ENCODE measurements at places on chromosomes 3 and 15.
A peak's percentile ranks its signal among the peaks of the same experiment; 100 is the strongest.

DNA sequence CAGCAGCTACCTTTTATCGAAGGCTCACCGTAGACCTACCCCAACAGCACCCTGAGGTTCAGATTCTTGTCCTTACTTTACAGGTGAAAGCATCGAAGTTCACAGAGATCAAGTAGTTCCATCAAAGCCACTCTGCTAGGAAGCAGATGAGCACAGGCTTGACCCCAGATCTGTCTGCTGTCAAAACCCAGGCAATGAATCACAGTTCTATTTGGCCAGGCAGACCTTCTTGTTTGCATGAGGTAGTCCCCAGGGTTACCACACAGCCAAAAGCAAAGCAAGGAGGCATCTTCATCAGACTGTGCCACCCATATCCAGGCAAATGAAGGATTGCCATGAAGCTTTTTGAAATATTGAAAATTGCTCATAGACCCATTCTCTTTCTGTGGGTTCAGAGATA lies 33.0 kb downstream of the HES1 start:
- no peak overlapping the region for H3K27ac ChIP-seq
- H3K36me3 ChIP-seq = no peaks in the 10 kb centered on the region
- no peak overlapping the region for H3K4me3 ChIP-seq
- H3K4me1 ChIP-seq = no peaks in the 10 kb centered on the region
- no peak for DNase-seq
- H3K27me3 ChIP-seq = no peaks in the 10 kb centered on the region

- DNase-seq = no peak
- no peaks in the 10 kb centered on the region for H3K27me3 ChIP-seq
- no peaks in the 10 kb centered on the region for H3K36me3 ChIP-seq
- no peaks in the 10 kb centered on the region for H3K4me1 ChIP-seq
- no peak overlapping the region for H3K27ac ChIP-seq
Observed at GRCh38 chr3:70583682-70584081, 271.2 kb upstream of the MDFIC2 start.

DNA sequence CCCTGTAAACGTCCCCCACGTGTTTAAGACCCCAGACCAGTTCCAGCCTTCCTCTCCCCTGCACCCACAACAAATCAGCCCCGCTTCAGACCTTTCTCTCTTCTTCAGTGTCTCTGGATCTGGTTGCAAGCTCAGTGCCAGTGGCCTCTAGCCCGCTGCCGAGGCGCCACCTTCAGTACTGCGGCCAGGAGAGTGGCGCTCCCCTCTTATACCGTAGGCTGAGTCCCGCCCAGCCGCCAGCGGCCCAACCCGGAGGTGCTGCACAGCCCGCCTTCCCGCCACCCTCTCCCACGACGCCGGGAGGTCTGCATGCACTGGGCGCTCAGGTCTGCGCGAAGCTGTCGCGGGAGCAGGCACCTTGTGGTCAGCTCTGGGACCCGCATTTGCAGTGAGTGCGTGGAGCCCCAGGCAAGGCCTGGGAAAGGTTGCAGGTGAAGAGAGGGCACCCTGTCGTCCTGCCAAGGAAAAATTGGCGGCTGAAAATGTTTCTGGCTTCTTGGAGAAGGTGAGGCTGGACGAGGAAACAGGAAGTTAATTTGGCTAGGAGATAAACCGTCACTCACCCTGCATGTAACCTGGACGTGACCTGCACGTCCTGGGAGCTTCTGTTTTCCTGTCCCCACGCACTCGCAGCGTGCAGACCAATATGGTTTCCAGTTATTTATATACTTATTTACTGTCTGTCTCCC lies at the start of gene C2CD4B:
Gene C2CD4B, minus strand, starts transcription at position 182 of the 689 bp plus-strand sequence. CDS start 301 bp downstream, outside the sequence.
- peaks cover 52% of the 10 kb centered on the region for H3K27me3 ChIP-seq
- H3K4me1 ChIP-seq = peaks cover 2% of the 10 kb centered on the region
- peak within 1 kb of the TSS; percentile 28 for H3K4me3 ChIP-seq
- H3K36me3 ChIP-seq = no peaks in the 10 kb centered on the region

GRCh38 chr3:12661926-12662592 lies 1.9 kb downstream of the RAF1 start:
- peak overlapping the region; percentile 90 for H3K4me3 ChIP-seq
- no peak for DNase-seq
- no peaks in the 10 kb centered on the region for H3K4me1 ChIP-seq
- H3K27ac ChIP-seq = no peak overlapping the region

- no peak overlapping the region for H3K4me3 ChIP-seq
- H3K4me1 ChIP-seq = no peaks in the 10 kb centered on the region
- no peaks in the 10 kb centered on the region for H3K36me3 ChIP-seq
- no peak overlapping the region for H3K27ac ChIP-seq
- no peak for DNase-seq
Observed at GRCh38 chr3:43766672-43767465, 76.1 kb downstream of the ABHD5 start.

- peak overlapping the region; percentile 55 for H3K4me3 ChIP-seq
- no peaks in the 10 kb centered on the region for H3K27me3 ChIP-seq
- H3K36me3 ChIP-seq = no peaks in the 10 kb centered on the region
- H3K27ac ChIP-seq = no peak overlapping the region
Observed at GRCh38 chr15:99248000-99248715, 1.2 kb downstream of the TTC23 start.

Measured in H1 (cell line).